NCI-H1436 treated with DMSO at 0.1 percent for 48 hours (cell line): ENCODE measurements at places on chromosomes 13 and 19.

- no peak for DNase-seq
These were observed 29.1 kb downstream of the KCNC3 start for GRCh38 chr19:50300051-50300450.

- DNase-seq = no peak
These were observed 86.4 kb downstream of the RAB20 start for GRCh38 chr13:110475117-110475516.

- DNase-seq = no peak
These were observed 13.8 kb downstream of the METTL21C start for GRCh38 chr13:102680842-102681740.

DNA sequence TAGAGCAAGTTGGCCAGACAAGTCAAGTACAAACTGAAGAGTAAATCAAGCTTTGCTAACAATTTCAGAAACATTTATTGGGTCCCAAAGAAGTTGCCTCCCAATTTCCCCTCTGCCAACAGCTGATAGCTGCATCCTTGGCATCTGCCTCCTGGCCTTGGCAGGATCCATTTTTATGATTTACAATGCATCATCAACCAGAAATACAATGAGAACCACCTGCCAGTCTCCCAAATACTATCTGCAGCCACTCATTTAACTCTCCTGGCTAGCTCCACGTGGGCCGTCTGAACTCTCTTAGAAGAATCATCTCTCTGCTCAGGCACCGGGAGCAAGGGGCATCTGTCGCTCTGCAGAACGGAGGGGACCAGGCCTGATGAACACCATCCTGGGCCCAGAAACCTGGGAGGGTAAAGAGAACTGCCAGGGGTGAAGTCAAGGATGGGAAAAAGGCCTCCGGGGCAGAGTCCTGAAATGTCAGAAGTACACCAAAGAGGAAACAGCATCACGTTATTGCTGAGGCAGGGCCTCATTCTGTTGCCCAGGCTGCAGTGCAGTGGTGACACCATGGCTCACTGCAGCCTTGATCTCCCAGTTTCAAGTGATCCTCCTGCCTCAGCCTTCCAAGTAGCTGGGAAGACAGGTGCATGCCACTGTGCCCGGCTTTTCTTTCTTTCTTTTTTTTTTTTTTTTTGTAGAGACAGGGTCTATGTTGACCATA is 2.6 kb downstream of the LONP1 start:
- DNase-seq = no peak

GRCh38 chr19:9014803-9015202 is 4.6 kb upstream of the MUC16 start:
- no peak for DNase-seq

DNA sequence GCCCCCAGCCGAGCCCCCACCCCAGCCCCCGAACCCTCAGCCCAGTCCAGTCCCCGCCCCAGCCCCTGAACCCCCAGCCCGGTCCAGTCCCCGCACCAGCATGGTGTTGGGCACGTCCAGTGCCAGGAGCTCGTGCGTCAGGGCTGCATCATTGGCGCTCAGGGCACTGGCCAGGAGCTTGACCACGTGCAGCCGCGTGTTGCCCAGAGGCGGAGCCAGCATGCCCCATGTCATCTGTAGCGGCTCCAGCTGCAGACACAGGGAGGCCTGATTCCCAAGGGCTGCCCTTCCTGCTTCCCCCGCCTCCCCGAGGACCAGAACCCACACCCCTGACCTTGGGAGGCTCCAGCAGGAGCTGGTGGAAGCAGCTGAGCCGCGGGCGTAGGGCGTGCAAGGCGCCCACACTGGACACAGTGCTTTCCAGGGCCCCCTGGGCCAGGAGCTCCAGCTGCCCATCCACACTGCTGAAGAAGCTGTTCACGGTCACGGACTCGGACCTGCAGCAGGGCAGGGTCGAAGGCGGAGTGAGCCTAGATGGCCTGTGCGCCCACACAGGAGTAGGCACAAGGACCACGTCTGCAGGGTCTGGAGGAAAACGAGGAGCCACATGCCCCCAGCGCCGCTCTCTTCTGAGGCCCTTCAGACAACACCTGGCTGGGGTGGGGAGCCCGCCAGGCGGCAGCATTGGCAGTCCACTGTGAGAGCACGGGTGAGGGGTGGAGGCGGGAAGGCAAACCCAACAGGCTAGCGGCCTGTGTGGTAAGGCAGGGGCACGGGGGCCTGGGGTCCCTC is 12.8 kb upstream of the TMEM86B start:
- no peak for DNase-seq
